ENCODE measurements at places on chromosomes 12 and 14. TPM values are rescaled to one million over a fixed set of nuclear protein-coding genes. Genes with fewer than 3 reads are reported as not detected.

The DHH gene
- total RNA-seq: 1.5 TPM

The PZP gene
- 0.61 TPM for total RNA-seq

The RD3L gene
- not detected for total RNA-seq

The RDH11 gene
- total RNA-seq: 33.1 TPM

The PLEKHD1 gene
- total RNA-seq: 0.19 TPM

The INHBC gene
- not detected for total RNA-seq

The HPD gene
- 2.2 TPM for total RNA-seq

The M6PR gene
- total RNA-seq: 141 TPM

The TRHDE gene
- total RNA-seq: 14.5 TPM

The OR6C6 gene
- total RNA-seq: not detected

The LALBA gene
- not detected for total RNA-seq

The CAPZA3 gene
- total RNA-seq: not detected

The SMOC1 gene
- total RNA-seq: 0.93 TPM

Data from mesenteric fat pad (tissue), 1 donor.